Pancreas (tissue), 10 donors: ENCODE measurements at places on chromosomes 5 and 9.

- no peak for DNase-seq
These were observed 332.4 kb upstream of the EFNA5 start for GRCh38 chr5:108003178-108003577.

GRCh38 chr5:136018814-136019783 lies 9.7 kb upstream of the TGFBI start:
- no peak for DNase-seq

DNA sequence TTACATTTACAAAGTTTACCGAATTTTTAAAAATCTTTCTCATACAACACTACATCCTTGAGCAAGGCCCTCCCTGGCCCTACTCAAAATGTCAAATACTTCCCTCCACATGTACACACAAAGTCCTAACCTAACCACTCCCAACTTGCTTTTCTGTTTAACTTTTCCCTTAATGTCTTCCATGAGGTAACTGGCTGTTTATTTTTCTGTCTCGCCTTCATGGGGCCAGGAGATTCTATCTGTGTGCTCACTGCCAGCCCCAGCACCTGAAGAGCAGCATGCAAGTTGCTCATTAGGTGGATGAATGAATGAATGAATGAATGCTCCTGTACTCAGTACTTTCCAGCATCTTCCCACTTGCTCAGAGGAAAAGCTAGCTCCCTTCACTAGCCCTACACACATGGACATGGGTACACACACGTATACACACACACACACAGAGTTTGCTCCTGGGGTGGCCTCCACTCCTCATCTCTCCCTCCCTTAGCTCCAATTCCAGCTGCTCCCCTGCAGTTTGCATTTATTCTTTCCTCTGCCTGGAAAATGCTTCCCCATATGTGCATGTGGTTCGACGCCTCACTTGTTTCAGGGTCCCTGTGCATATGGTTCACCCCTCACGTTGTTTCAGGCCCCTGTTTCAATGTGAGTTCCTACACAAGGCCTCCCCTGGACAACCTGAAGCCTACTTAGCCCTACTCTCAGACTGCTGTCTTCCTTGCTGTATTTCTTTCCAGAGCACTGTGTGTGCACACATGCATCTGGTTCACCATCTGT lies 165.2 kb downstream of the ROR2 start:
- DNase-seq: no peak

GRCh38 chr5:90153031-90153430 lies 256.5 kb downstream of the CETN3 start:
- no peak for DNase-seq

GRCh38 chr5:38827525-38827924 lies 18.3 kb upstream of the OSMR start:
- DNase-seq: no peak

- no peak for DNase-seq
These were observed 15.7 kb upstream of the STARD4 start for GRCh38 chr5:111528056-111528455.

DNA sequence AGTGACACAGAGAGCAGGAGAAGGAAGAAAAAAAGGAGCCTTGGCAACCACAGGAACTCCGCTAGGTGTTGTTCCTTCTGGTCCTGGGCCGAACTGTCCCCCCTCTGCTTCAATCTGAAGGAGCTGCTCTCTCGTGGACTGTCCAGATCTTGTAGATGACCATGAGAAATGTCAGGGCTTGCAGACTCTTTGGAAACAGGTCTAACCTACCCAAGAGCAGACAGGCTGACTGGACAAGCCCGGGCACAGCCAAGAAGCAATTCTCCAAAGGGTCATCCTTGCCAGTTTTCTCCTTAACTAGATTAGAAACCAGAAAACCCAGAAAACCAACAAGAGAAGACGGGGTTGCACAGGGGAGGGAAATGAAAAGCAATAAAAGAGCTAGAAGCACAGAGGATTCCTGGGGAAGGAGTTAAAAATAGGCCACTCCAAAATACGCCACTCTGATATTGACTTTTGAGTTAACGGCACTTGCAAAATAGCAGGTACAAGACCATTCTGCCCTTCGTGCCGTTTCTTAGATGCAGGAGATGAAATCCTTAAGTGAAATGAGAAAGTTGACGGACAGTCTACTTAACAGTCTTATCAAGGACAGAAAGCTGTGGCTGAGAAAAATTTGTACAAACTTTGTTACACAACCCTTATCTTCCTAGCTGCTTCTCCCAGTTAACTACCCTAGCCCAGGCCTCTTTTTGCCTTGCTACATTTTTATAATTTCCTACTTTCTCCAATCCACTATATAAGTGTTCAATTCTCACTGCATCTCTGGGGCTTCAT lies 5.8 kb downstream of the GCNT4 start:
- no peak for DNase-seq

GRCh38 chr9:107213561-107214028 lies 69.5 kb upstream of the RAD23B start:
- DNase-seq: no peak

DNA sequence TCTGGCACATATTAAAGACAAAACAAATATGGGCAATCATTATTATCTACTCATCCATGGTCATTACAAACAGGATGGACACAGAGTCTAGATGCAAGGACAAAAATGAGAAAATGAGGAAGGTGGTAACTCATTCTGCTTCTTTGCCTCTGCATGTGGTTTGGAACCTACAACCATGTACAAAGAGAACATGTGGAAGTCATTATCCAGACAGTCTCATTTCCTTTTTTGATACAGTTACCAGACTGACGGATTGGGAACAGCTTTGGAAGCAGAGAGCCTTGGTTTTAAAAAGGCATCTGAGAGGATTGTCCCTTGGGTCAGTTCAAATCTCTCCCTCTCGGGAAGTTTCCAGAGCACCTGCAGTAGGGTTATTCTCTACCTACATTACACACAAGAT lies 433.4 kb upstream of the TNC start:
- no peak for DNase-seq

GRCh38 chr9:33924978-33925797 lies 108.2 kb downstream of the UBE2R2 start:
- peak; percentile 56 for DNase-seq

- DNase-seq: no peak
These were observed 24.8 kb upstream of the RLN1 start for GRCh38 chr9:5364294-5365024.

GRCh38 chr5:58009754-58010153 lies 450.1 kb downstream of the PLK2 start:
- no peak for DNase-seq

GRCh38 chr5:170294057-170294456 lies 3.5 kb downstream of the LCP2 start:
- DNase-seq: no peak

GRCh38 chr5:174482607-174483024 lies 241.8 kb upstream of the MSX2 start:
- no peak for DNase-seq

- no peak for DNase-seq
These were observed 55.4 kb downstream of the ZNF474 start for GRCh38 chr5:122184676-122185255.

DNA sequence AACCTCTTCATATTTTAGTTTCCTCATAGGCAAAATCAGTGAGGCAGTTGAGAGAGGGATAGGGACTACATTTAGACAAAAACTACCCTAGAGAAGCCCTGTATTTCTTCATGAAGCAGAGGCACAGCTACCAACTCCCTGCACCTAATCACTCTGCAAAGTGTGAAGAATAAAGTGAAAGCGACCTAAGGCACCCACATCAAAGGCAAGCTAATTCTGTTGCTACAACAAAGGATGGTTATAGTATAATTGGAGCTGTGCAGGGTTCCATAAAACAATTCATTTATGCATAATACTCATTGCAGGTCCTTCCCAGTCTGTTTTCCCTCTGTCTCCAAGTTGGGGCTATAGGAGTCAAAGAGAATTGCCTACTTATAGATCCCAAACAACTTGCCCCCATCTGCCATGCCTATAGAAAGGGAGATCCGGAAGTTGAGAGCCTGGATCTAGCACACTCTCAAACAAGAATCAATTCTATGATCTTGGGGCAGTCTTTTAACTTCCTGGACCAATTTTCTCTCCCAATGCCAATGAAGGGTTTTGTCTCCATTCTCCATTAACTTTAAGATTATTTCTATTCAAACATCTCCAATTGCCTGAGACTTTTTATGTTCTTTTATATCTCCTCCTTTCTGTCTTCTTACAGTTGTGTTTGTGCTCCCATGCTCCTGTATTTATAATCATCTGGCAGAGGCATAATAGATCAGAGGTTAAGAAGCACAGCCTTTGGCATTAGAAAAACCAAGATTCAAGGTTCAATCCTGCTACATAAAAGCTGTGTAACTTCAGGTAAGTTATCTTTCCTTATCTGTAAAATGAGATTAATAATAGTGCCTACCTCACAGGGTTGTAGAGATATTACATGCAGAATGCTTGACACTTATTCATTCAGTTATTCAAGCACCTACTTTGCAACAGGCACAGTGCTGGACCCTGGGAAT lies 56.0 kb upstream of the PTGER4 start:
- DNase-seq: no peak

DNA sequence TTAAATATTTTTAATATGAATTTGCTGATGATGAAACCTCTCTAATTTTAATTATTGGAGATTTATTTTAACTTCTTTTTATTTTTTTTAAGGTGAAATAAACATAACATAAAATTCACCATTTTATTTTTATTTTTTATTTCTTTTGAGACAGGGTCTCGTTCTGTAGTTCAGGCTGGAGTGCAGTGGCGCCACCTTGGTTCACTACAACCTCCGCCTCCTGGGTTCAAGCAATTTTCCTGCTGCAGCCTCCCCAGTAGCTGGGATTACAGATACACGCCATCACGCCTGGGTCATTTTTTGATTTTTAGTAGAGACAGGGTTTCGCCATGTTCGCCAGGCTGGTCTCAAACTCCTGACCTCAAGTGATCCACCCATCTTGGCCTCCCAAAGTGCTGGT lies 402.9 kb downstream of the PRR16 start:
- no peak for DNase-seq
